Thoracic aorta (tissue), 2 donors: ENCODE measurements at places on chromosomes 5 and 9.

- DNase-seq, result no peak
These were observed 59.7 kb downstream of the GNA14 start for GRCh38 chr9:77588271-77588937.

DNA sequence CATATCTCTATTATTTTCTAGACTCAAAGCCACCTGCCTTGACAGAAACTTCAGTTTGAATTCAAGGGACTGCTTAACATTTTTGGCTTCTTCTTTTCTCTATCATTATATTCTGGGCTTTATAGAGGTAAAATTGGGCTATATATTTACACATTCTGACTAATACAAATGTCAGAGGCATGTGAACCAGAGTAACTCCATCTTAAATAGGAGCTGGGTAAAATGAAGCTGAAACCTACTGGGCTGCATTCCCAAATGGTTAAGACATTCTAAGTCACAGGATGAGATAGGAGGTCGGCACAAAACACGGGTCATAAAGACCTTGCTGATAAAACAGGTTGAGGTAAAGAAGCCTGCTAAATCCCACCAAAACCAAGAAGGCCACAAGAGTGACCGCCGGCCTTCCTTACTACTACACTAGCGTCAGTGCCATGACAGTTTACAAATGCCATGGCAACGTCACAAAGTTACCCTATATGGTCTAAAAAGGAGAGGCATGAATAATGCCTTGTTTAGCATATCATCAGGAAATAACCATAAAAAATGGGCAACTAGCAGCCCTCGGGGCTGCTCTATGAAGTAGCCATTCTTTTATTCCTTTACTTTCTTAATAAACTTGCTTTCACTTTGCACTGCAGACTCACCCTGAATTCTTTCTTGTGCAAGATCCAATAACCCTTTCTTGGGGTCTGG, 44.8 kb upstream of the COX7C start:
- DNase-seq, result no peak

DNA sequence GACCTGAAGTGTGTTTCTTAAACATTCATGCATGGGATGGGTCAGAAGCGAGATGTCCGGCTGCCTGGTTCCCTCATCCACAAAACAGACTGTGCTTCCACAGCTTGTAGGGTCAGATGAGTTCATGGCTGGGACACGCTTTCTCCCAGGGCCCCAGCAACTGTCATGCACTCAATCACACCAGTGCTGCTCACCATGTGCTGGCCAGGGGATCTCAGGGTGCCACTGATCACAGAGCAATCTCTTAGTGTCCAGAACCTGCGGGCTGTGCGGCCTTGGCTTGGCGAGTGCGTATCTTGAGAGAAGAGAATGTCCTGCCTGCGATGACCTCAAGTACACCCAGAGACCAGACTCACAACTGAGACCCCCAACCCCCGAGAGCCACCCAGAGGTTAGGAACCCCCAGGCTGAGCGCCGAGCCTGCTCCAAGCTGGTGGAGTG, 26.0 kb upstream of the FCN2 start:
- no peak for DNase-seq

DNA sequence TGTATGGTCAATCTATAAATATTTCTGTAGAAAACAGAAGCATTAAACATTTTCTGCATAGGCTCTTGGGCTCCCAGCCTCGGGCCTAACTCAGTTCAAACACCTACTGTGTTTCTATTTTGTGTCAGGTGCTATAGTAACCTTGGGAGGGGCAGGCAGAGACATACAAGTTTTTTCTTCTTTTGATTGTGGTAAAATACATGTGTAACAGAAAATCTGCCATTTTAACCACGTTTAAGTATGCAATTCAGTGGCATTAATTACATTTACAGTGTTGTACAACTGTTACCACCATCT, 40.8 kb upstream of the FOXE1 start:
- DNase-seq, result no peak

DNA sequence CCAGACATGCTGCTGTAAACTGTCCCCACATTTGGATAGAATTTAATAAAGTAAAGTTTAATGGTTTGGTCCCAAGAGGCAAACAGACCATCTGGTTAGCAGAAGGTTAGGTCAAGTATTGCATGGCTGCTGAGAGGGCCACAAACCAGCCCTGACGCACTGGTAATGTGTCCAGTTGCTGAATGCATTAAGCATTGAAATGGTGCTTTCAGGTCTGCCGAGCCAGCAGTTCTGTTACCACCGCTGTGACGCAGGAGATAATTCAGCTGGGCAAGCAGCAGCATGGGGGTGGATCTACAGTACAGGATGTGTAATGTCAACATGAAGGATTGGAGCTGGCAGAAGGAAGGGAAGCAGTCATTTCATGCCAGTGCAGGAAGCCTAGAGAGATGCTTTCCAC, 16.0 kb downstream of the ZNF462 start:
- DNase-seq, result no peak

DNA sequence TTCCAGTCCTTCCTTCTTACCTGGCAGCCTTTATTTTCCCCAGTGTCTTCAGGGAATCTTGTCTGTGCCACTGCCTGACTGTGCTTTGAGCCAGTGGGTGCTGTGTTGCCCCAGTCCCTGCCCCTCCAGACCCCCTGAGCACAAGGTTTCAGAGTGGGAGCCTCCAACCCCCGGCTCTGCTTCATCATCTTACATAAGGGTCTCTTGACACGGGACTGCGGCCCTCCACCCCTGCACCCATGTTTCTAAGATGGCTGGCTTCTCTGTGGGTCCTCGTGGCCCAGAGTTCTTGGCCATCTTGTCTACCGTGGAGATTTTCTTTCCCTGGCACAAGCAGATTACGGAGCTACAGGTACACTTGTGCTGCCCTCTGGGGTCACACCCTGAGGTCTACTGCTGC, 194.1 kb downstream of the CACNA1B start:
- DNase-seq, result no peak

- DNase-seq, result no peak
These were observed 7.4 kb downstream of the CTNNA1 start for GRCh38 chr5:138760448-138761110.

DNA sequence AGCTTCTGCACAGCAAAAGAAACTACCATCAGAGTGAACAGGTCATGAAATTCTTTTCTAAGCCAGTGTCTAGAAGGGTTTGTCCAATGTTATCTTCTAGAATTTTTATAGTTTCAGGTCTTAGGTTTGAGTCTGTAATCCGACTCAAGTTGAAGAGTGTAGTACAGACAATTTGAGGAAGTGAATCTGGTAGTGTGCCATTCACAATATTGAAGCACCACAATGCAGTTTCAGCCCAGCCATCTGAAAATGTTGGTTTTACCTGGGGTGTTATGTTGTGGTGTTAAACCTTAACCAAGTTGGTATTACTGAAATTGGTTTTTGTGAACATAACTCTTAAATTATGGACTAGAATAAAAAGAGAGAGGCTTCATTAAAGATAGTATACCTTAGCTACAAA, 77.2 kb downstream of the ADAMTS16 start:
- DNase-seq, result no peak

DNA sequence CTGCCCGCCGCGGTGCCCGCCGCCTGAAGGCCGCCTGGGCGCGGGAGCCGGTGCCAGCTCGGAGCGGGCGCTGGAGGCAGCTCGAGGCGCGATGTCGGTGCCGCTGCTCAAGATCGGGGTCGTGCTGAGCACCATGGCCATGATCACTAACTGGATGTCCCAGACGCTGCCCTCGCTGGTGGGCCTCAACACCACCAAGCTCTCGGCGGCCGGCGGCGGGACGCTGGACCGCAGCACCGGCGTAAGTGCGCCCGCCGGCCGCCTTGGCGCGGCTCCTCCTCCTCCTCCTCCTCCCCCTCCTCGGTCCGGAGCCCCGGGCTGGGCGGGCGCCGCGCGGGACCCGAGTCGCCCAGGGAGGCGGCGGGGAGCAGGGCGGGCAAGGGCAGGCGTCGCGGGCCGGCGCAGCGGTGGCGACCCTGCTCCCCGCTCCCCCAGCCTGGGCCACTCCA, 455 bp downstream of the OLFM1 start:
- DNase-seq, result no peak

- no peak for DNase-seq
These were observed 85.0 kb upstream of the SSBP2 start for GRCh38 chr5:81835814-81836367.

GRCh38 chr9:86734771-86735170, 212.5 kb downstream of the GAS1 start:
- DNase-seq, result no peak

DNA sequence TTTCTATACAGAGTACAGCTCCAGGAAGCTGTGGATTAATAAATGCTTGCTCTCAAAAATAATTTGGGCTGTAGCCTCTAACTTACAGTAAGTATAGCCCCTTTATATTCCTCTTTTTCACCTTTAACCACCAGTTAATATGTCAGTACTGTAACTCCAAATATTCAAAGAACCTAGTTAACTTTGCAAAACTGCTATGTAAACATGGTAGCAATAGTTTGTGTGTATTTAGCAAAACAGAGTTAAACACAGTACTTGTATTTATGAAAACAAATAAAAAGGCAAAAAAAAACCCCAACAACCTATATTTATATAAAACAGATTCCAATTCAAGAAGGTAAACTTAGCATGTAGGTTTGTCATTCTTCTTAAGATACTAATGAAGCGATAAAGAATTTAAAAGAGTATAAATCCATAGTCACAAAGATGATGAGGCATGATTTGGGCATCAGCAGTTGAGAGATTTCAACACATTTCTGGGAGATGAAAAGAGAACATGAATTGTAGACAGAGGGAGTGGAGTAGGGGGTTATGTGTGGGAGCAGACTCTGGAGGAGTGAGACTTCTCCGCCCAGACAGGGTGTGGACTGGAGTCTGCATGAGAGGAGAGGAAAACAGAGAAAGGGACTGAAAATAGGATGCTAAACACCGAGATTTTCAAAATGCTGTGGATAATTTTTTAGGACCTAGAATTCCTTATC, 47.0 kb upstream of the F2RL1 start:
- DNase-seq, result no peak

DNA sequence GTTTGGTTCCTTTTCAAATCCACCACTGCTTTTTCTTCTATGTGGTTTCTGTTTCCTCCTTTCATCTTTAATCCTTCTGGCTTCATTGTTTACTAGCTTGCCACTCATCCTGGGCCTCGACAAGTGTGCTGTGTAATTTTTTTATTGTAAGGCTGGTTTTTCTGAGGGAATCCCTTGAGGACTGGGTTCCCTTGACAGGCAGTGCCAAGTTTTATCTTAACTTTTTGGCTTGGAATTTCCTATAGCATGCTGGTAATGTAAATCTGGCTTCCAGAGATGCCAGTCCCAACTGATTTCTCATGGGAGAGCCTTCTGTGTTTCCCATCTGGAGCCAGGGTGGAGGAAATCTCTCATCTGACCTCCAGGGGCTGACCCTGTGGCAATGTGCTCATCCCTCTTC, 184.7 kb downstream of the ROR2 start:
- DNase-seq, result no peak

GRCh38 chr5:153613144-153613543, 122.7 kb downstream of the GRIA1 start:
- DNase-seq, result no peak

DNA sequence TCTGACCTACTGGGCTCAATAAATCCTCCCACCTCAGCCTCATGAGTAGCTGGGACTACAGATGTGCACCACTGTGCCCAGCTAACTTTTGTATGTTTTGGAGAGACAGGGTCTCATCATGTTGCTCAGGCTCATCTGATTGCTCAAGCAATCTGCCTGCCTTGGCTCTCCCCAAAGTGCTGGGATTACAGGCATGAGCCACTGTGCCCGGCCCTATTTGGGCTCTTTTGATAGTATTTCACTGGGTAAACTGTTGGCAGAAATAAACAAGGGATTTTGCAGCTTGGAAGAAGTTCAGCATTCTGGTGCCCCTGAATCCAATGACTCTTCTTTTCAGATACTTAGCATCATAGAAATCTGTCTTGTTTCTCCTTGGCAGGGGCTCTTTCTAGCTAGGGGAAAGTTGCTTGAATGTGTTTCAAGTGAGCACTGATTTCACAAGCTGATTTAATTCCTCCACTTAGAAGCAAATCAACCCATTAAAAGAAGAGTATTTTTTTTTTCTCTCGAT, 146.8 kb downstream of the PAPPA start:
- DNase-seq, result no peak

DNA sequence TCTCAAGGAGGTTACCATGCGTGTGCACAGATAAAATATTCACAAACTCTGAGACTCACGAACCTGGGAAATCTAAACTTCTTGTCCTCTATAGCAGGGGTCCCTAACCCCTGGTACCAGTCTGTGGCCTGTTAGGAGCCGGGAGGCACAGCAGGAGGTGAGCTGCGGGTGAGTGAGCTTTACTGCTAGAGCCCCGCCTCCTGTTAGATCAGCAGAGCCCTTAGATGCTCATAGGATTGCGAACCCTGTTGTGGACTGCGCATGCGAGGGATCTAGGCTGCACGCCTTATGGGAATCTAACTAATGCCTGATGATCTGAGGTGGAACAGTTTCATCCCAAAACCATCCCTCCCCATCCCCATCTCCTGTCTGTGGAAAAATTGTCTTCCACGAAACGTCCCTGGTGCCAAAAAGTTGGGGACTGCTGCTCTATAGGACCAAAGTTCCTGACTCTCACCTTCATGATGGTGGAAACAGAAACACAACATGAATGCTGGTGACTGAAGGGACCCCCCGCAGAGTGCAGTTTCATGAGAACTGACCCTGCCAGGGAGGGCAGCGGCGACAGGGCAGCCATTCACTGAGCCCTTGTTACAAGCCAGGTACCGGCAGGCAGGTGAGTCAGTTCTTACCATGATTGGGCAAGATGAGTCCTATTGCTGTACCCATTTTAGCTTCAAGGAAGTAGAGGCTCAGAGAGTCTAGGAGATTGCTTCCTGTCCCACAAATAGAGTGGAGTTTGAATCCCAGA, 181.9 kb downstream of the RGS3 start:
- no peak for DNase-seq

- DNase-seq, result no peak
These were observed 137.5 kb downstream of the CPLANE1 start for GRCh38 chr5:37111426-37112382.

- no peak for DNase-seq
These were observed 530 bp downstream of the UCK1 start for GRCh38 chr9:131530546-131530919.

GRCh38 chr9:32665101-32665500, 29.6 kb upstream of the TAF1L start:
- DNase-seq, result no peak

DNA sequence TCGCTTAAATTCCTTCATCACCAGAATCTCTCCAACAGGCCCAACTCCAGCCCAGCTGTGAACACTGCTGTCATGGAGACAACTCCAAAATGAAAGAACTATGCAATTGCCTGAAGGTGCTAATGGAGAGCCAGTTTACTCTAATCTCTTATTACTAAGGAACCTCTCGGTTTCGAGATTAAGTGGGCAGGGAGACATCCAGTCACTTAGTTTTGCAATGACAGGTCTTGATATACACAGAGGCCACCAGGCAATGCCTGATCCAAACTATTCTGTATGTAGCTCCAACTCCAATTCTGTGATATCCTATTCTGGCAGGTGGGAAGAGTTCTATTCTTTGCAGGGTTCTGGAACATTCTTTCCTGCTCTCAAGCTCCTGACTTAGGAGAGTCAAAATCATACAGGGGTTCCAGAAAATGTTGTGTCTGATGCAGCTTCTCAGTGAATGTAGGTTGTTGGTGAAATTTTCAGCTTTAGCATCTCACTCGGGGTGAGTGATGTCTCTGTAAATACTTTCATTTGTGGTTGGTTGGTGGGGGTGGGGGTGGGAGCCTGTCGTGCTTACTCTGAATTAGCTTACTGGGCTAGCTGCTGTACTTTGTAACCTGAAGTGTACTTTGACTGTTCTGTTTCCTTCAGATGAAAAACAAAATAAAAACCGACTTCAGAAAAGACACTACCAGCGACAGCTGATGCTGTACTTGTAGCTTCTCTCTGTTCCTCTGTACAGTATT, 170.9 kb downstream of the PALM2AKAP2 start:
- no peak for DNase-seq
